Stimulated activated CD8-positive, alpha-beta memory T cell treated with anti-CD3 and anti-CD28 coated beads, Interleukin-15, amount 100 ng/mL, for 1 hour (primary cell): ENCODE measurements at places on chromosomes 2 and 18.

GRCh38 chr2:161163440-161163839 lies 3.2 kb downstream of the TANK start:
- DNase-seq = no peak

DNA sequence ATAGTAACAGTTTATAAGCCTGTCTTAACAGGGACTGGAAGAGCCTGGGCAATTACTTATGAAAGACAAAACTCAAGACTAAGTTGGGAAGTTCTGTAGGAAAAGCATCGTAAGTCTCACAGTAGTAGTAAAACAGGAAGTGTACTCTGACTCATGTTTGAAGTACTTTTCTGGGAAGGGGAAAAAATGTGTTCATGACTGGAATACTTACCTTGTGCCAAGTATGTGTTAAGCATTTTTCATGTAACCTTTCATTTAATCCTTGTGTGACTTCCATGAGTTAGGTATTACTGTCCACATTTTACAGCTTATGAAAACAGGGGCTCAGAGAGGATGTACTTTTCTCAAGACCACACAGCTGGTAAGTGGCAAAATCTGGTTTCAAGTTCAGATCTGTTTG lies 13.7 kb upstream of the SKOR2 start:
- no peak for DNase-seq

GRCh38 chr2:72515696-72516095 lies 310.1 kb downstream of the EXOC6B start:
- no peak for DNase-seq

DNA sequence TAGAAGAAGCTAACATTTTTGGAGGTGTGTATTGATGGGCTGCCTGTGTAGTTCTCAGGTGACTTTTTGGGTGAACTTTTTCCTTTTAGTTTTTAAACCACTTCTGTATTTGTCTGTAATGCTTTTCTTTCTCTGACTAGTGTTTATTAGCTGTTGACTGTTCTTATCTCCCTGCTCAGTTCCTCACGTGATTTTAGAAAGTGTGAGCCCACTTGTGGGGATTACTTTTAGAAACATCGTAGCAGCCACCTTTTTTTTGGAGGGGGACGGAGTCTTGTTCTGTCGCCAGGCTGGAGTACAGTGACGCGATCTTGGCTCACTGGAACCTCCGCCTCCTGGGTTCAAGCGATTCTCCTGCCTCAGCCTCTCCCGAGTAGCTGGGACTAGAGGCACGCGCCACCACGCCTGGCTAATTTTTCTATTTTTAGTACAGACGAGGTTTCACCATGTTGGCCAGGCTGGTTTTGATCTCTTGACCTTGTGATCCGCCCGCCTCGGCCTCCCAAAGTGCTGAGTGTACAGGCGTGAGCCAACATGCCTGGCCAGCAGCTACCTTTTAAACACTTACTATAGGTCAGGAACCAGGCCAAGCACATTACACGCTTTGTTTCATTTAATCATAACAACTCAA lies 9.2 kb upstream of the CDKL4 start:
- no peak for DNase-seq

GRCh38 chr2:182917924-182918323 lies 51.5 kb upstream of the FRZB start:
- no peak for DNase-seq

- no peak for DNase-seq
These were observed 66.6 kb upstream of the ODC1 start for GRCh38 chr2:10514743-10515142.

GRCh38 chr18:53004798-53005197 lies 664.8 kb downstream of the DCC start:
- no peak for DNase-seq

GRCh38 chr2:127479219-127479825 lies 47.0 kb downstream of the IWS1 start:
- no peak for DNase-seq

DNA sequence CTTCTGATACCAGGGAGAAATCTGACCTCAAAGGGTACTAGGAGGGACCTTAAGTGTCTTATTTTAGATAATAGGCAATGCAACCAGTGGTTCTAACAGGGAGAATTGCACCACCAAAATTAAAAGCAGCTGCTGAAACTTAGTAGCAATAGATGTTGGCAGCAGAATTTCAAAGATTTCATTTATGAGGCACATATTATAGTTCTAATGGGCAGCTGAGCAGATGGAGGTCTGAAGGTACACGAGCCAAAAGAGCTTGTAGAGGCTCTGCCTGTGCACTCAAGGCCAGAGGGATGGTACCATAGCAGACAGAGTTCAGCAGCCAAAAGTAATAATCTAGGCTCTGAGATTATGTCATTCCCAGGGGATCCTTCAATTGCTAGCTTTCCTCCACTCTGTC lies 87.3 kb upstream of the NCKAP5 start:
- DNase-seq = no peak

- DNase-seq = no peak
These were observed 833 bp downstream of the AFG3L2 start for GRCh38 chr18:12376034-12376753.

DNA sequence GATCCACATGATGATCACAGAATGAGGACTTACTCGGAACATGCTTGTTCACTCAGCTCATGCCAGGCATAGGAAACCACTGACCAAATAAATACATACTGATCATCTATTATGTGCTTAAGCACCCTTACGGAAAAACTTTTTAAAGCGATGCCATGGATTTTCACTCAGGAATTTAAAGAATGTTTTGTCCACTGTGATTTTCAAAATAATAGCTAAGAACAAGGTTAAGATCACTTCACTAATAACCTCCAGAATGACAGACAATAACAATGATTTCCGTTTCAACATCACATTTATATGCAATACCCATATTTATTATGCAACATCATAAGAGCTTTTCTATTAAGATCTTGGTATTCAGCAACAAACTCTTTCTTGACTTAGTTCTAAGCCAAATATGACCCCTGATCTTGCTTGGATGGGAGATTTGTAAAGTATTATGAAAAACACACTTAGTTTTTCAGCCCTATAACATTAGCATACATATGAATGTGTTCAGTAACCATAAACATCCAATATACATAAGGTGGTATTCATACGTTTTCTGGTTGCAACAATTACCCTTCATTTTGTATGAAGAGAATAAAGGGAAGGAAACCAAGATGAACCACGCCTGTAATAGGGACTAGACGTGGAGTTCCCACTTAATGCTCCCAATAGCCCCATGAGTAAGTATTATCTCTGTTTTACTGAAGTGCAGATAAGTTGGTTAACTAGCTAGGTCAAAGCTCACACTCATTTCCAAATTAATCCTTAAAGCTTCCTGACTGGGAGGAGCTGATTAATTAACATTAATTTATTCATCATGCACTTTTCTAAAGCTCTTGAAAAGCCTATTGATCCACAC lies 1.9 kb downstream of the CD302 start:
- DNase-seq = no peak

DNA sequence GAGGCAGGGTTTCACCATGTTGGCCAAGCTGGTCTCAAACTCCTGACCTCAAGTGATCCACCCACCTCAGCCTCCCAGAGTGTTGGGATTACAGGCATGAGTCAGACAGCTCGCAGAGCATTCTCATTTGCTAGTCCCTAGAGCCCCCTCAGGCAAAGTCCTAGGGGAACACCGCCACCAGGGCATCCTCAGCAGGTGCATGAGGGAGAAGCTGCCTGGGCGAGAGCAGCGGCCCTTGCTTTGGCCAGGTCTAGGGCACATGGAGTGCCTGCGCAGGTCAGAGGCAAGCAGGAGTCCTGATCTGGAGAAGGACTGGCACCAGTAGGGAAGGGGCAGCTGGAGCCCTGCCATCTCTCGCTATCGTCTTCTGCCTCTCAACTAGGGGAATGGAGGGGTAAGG lies 32.4 kb downstream of the NGEF start:
- DNase-seq = no peak

DNA sequence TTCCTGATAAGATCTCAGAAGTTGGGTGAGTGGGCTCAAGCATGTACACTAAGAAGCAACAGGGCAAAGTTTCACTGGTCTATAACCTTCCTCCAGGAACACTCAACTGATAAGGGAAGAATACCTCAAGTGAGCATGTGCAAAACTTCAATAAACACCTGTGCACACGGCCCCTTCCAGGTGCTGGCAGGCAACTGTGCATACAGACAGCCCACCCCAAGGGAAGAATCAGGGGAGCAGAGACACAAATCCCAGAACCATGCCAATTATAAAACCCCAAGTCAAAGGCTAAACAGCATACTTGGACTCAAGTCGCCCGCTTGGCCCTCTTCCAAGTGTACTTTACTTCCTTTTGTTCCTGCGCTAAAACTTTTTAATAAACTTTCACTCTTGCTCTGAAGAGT lies 85.9 kb upstream of the RTN4 start:
- DNase-seq = no peak

- DNase-seq = no peak
These were observed 212.1 kb downstream of the LRRTM1 start for GRCh38 chr2:80092474-80092873.

DNA sequence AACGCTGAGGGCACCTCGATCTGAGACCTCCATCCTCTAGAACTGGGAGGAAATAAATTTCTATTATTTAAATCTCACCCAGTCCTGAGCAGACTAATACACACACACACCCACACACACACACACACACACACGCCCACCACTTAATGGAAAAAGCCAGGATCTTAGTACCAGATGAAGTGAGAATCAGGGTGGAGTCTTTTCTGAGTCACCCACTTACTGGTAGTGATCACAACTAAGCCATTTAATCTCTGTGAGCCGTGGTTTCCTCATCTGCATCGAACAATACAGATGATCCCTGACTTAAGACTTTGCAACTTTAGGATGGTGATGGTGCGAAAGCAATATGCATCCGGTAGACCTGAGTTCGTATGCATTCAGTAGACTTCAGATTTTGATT lies 18.6 kb downstream of the THNSL2 start:
- DNase-seq = no peak

GRCh38 chr2:48328942-48329723 lies 200.8 kb upstream of the STON1 start:
- no peak for DNase-seq

GRCh38 chr2:133092571-133092970 lies 422.6 kb upstream of the LYPD1 start:
- DNase-seq = no peak

DNA sequence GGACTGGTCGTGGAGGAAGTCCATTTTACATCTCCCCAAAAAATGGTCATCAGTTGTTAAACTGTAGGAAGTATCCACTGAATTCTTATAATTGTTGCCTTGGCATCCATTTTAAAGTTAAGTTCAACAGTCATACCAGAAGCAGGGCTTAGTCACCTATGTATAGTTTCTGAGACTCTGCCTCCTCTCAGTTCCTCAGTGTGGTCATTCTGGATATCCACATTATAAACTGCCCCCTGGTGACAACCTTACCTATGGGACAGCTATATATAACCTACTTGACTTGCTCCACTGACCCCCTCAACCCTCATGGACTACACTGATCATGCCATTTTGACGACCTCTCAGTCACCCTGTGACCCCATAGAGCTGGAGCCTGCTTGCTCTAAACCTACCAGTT lies 617.0 kb downstream of the LRP1B start:
- DNase-seq = no peak

- DNase-seq = no peak
These were observed 98.1 kb upstream of the CDC42EP3 start for GRCh38 chr2:37769551-37769950.

GRCh38 chr2:97857553-97857952 lies 138.2 kb downstream of the TMEM131 start:
- DNase-seq = no peak

DNA sequence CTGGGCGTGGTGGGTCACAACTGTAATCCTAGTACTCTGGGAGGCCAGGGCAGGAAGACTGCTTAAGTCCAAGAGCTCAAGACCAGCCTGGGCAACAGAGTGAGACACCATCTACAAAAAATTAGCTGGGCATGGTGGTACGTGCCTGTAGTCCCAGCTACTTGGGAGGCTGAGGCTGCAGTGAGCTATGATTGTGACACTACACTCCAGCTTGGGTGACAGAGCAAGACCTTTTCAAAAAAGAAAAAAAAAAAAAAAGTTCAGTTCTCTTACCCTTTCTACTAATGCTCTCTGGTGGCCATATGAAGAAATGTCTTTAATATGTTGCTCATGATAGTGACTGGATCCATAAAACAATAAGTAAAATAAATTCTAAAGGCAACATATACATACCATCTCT lies 14.9 kb downstream of the TYW5 start:
- DNase-seq = no peak

GRCh38 chr18:46260016-46260878 lies 156.1 kb downstream of the HAUS1 start:
- no peak for DNase-seq

DNA sequence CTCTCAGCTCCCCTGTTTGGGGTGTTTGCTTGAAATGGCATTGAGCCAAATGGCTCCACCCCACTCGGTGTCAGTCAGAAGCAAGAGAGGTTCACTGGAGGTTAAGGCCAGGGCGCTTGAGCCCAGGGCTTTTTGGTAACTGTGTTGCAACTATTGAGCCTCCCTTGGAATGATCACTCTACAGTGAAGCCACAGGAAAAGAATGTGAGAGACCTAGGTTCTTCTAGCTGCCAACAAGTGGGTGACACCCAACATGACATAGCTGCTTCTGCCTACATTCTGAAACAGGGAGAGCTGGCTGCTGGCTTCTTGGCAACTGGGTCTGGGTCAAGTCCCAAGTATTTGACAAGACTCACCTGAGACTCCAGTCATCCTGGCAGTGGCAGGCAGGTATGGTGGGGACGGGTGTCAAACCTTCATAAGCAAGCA lies 7.1 kb upstream of the GRHL1 start:
- no peak for DNase-seq

DNA sequence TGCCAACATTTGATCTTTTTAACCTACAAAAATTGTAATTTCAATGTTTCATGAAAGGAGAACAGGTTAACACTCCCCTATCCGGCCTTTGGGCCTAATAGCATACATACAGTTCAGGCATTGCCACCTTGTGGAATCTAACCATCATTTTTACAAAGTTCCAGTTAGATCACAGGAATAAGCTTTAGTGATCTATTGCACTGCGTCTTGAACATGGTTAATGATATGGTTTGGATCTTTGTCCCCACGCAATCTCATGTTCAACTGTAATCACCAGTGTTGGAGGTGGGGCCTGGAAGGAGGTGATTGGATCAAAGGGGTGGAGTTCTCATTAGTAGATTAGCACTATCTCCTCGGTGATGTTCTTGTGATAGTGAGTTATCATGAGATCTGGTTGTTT lies 58.2 kb upstream of the NEUROD1 start:
- no peak for DNase-seq

- DNase-seq = no peak
These were observed 1324.1 kb upstream of the SLC39A10 start for GRCh38 chr2:194332799-194333490.

- DNase-seq = no peak
These were observed 34.1 kb upstream of the OLA1 start for GRCh38 chr2:174282441-174282840.

GRCh38 chr2:68995916-68996315 lies 17.1 kb upstream of the ANTXR1 start:
- no peak for DNase-seq

- DNase-seq = no peak
These were observed 330.4 kb downstream of the LPIN1 start for GRCh38 chr2:12076810-12077209.

GRCh38 chr18:53943326-53943860 lies 281.1 kb downstream of the MBD2 start:
- no peak for DNase-seq

- no peak for DNase-seq
These were observed 416.9 kb upstream of the ID2 start for GRCh38 chr2:8264981-8265380.
